ENCODE measurements at places on chromosomes 6 and 20. TPM values are rescaled to one million over a fixed set of nuclear protein-coding genes. Genes with fewer than 3 reads are reported as not detected.

Gene F13A1
- total RNA-seq: 0.39 TPM

Gene SCP2D1
- not detected for total RNA-seq

Gene STMND1
- not detected for total RNA-seq

Gene PRKN
- total RNA-seq: 3.2 TPM

Gene C6orf15
- not detected for total RNA-seq

Gene KCNK5
- 32.7 TPM for total RNA-seq

Gene RARS2
- total RNA-seq: 39.5 TPM

- DNase-seq: no peak
Observed at GRCh38 chr6:119156757-119157505, 78.5 kb upstream of the FAM184A start.

- no peak for DNase-seq
Observed at GRCh38 chr6:1190366-1190765, 121.5 kb upstream of the FOXQ1 start.

- DNase-seq: no peak
Observed at GRCh38 chr20:23203951-23204730, 118.0 kb upstream of the CD93 start.

DNA sequence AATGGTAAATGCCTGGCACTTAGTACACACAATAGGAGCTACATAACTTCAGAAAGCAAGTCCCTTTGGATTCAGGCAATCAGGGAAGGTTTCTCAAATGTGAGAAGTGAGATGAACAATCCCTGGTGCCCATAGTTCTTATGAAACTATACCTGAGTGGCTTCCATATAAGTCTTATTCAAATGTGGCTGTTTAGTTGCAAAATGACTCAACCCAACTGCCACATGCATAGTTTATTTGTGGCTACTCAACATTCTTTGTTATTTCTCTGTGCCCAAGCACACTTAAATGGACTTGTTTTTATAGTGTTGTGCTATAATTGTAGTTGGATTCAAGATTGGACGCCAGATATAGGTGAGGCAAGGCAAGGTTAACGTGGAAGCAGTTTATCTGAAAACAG is 93.7 kb upstream of the ATXN1 start:
- DNase-seq: no peak

GRCh38 chr6:118042855-118043254 is 135.8 kb downstream of the SLC35F1 start:
- no peak for DNase-seq

DNA sequence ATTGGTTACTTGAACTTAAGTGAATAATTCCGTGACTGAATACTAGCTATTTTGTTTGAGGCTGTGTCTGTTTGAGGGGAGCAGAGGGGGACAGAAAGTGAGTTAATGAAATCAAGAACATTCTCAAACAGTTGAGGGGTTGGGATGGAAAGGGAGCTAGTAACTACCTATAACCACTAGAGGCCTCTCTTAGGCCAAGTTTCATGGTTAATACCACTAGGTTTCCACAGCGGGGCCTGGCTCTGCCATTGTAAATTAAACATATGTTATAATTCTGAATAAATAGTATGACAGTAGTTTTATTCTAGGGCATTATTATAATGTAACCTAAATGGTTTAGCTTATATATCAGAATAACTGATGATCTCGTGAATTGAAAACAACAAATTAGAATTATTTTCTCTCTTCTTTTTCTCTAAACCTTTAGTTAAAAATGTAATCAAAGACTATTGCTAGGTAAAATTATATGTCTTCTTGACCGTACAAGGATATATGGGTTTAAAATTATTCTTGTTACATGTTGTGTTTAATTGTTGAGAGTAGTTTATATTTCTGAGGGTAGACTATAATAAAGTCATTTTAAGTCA is 108.1 kb downstream of the BCKDHB start:
- no peak for DNase-seq

DNA sequence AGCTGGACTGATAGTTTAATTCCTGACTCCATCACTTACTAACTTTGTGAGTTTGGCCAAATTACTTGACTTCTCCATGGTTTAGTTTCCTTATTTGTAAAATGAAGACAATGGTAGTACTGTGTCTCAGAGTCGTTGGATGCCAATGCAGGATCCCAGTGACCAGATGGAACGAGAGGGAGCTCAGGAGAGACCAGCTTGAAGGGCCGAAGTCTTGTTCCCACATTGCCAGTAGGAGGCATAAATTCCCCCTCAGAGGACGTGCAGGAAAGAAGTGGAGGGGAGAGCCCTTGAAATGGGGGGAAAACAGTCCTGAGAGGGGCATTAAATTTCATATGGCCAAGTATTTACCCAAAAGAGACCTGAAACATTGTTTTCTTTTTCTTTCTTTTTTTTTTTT is 2.1 kb upstream of the MUC22 start:
- DNase-seq: no peak

- DNase-seq: no peak
Observed at GRCh38 chr6:6505111-6505510, 83.4 kb upstream of the LY86 start.

GRCh38 chr6:33071569-33071968 is 1.9 kb downstream of the HLA-DPA1 start:
- DNase-seq: no peak

DNA sequence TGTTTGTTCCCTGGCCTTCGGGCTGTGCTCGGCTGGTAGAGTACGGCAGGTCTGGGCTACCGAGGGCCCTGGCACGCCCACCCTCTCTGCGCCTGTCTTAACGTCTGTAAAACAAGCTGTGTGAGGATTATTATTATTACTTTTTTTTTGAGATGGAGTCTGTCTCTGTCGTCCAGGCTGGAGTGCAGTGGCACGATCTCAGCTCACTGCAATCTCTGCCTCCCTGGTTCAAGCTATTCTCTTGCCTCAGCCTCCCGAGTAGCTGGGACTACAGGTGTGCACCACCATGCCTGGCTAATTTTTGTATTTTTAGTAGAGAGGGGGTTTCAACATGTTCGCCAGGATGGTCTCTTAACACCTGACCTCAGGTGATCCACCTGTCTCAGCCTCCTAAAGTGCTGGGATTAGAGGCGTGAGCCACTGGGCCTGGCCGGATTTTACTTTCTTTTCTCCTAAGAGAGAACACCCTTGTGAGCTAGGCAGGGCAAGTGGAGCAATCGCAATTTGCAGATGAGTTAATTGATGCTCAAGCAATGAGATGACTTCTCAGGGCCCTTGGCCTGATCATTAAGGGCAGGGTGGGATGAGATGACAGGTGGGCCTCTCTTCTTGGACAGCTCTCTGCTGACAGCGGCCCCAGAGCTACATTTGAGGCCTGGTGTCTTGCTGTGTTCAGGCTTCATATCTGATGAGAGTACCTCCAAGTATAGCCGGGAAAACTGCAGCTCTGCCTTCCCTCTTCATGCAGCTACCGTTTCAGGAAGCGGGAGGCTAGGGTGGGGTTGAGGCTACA is 859 bp upstream of the SMIM29 start:
- DNase-seq: no peak

- DNase-seq: no peak
Observed at GRCh38 chr20:63064310-63064709, 57.5 kb upstream of the BHLHE23 start.

- DNase-seq: no peak
Observed at GRCh38 chr20:22773344-22773743, 189.0 kb upstream of the FOXA2 start.

GRCh38 chr6:52541135-52541534 is 35.7 kb downstream of the TRAM2 start:
- DNase-seq: no peak

DNA sequence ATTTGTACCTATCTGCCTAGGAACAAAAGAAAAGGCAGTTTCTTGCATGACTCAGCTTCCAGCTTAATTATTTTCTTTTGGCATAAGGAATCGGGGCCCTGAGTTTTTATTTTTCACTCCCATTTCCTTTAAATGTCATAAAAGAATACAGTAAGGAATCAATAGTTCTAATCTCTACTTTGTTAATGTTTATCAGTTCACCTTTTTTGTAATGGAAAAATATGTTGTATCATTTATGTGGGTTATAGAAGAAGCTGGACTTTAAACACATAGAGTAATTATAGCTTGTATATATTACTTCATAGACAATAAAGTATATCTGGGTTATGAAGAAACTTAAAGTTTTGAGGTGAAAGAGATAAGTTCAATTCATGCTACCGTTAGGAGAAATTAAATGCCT is 1214.8 kb upstream of the GJE1 start:
- DNase-seq: no peak

All from neural crest cell (in vitro differentiated cells).